ENCODE measurements at places on chromosomes 6 and 20.

DNA sequence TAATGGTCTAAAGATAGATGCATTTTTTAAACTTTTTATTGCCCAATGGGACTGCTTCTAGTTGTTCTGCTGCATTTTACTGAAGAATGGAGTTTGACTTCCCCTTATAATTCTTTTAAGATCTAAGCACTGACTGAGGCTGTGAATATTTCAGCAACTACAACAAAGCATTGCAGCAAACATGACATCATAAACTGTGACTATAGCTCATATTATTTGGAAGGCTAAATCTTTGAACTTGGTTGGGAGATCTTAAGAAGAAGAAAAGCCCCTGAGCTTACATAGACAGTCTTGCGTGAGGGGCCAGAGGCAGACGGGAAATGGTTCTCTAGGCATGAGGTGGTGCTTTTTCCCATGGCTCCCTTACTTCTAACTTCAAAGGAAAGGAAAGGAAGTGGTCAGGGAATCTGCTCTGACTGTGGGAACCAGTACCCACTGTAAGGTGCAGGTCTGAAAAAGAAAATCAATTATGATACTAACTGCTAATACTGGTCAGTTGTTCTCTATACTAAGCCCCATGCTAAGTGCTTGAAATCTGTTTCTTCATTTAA lies 14.8 kb downstream of the HEY2 start:
- no peak for DNase-seq

DNA sequence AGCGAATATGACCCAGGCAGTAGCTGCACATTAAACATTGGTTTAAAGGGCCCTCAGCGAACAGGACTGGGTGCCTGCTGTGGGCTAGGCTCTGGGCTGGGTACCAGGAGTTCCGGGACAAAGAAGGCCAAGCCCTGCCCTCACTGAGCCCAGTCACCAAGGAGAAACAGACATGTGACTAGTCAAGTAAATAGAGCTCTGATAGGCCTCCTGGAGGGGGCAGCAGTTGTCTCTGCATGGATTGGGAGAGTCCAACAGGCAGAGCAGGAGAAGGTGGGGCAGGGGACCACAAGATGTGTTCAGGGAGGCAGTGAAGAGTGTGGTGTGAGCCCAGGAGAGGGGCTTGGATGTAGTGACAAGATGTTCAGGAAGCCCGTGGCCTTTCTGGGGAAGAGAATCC lies 3.1 kb downstream of the HM13 start:
- no peak for DNase-seq

- no peak for DNase-seq
Measured at GRCh38 chr6:32613475-32613874, 23.7 kb upstream of the HLA-DQA1 start.

- DNase-seq: no peak
Measured at GRCh38 chr20:23029324-23029723, 5.8 kb upstream of the SSTR4 start.

DNA sequence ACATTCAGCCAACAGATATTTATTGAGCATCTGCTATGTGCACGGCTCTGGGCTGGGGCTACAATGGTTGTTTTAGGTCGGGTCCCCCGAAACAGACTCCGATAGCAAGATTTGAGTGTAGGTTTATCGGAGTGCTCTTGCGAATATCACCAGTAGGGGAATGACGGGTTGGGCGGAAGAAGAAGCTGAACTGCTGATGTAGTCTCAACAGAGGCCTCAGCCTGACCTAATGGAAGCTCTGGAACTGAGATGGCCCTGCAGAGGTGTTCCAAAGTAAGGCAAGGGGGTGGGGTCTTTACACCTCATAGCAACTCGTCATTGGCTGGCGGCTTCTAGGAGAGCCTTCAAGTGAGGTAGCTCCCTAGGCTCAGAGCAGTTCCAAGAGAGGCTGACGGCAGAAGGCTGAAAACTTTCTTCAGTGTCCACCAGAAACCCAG lies 1.1 kb downstream of the L3MBTL1 start:
- DNase-seq: no peak

GRCh38 chr20:2279253-2279779 lies 16.5 kb upstream of the TGM3 start:
- DNase-seq: no peak

DNA sequence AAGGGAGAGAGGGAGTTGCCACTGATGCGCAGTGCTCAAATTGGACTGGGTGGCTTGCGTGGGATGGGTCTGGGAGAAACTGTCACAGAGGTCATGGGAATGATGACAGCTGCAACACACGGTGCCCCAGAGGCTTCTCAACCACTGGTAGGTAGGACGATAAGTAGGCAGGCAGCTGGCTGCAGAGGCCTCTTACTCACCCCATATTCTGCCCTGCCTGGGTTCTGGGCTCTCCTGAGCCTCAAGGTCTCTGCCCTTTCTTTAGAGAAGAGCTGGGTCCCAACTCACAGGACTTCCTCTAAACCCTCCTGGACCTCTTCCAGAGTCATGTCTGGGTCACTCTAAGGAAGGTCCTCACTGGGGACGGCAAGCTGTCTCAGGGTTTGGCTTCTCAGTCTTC lies 37.2 kb upstream of the RNF24 start:
- peak; percentile 20 for DNase-seq

DNA sequence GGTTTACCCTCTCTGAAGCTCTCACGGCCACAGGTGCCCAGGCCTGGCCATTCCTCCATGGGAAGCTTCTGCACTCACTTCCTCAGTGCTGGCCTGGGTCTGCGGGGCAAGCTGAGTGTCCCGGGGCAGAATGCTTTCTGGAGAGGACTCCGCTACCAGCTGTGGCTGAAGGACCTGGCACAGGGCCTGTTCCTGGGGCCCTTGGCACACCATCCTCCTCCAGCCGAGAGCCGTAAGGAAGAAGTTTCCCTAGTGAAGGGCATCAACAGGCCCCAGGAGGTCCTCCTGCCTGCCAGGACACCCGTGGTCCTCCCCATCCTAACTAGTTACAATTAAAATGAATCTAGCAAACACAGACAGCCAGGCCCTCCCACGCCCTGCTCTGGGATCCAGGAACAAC lies 14.0 kb upstream of the KCNK15 start:
- DNase-seq: no peak

GRCh38 chr20:62655282-62656196 lies 13.2 kb downstream of the SLCO4A1 start:
- DNase-seq: no peak

GRCh38 chr6:165383323-165383722 lies 73.9 kb upstream of the C6orf118 start:
- no peak for DNase-seq

- no peak for DNase-seq
Measured at GRCh38 chr6:72972579-72972978, 252.7 kb downstream of the KHDC1L start.

DNA sequence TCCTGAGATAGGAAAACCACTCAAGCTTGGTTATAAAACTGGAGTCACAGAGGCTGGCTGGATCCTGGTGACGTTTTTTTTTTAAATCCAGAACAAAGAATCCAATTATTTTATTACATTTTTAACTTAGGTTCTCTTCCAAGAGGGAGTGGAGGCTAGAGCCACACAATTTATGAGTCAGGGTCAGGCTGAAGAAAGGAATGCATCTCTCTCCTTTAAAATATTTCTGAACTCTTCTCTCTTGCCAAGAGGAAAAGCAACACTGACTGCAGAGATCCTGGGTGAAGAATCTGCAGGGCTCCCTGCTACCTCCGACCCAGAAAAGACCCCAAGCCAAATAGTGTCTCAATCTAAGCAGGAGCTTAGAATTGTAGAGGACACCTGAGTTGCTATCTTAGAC lies 88.5 kb upstream of the SSTR4 start:
- no peak for DNase-seq

- DNase-seq: no peak
Measured at GRCh38 chr6:11201015-11201414, 31.5 kb downstream of the NEDD9 start.

DNA sequence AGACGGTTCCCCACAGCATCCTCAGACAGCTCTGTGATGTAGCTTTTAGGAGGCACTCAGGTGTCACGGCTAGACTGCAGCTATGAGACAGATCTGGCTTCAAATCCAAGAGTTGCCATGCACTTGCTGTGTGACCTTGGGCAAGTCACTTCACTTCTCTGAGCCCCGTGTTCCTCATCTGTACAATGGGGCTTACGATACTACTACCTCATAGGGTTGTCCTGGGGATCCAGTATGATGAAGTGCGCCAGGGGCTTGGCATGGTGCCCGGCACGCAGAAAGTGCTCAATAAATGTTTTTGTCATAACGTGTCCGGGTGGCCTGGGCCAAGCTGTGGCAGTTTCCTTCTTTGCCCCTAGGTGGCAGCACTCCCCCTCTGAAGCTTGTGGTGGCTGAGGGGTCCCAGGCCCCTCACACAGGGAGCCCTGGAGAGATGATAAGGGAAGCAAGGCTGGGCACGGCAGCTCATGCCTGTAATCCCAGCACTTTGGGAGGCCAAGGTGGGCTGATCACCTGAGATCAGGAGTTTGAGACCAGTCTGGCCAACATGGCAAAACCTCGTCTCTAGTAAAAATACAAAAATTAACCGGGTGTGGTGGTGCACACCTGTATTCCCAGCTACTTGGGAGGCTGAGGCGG lies 19.1 kb upstream of the CHMP4B start:
- no peak for DNase-seq

DNA sequence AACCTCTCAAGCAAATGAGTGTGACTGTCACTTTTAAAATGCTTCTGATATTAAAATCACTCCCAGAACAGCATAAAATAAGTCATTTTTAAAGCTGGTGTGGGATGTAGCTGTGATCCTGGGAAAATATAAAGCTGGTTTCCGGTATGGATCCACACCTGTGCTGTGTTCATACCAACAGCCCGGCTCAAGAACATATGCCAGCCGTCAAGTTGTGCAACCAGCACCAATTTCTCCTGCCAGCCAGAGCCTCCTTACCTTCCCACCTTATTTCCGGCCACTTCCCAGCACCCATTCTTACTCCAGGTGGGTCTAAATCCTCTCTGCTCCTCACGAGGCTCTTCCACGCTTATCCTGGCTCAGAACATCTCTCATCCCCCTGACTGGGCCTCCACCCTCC lies 50.9 kb upstream of the RPS6KA2 start:
- DNase-seq: no peak

DNA sequence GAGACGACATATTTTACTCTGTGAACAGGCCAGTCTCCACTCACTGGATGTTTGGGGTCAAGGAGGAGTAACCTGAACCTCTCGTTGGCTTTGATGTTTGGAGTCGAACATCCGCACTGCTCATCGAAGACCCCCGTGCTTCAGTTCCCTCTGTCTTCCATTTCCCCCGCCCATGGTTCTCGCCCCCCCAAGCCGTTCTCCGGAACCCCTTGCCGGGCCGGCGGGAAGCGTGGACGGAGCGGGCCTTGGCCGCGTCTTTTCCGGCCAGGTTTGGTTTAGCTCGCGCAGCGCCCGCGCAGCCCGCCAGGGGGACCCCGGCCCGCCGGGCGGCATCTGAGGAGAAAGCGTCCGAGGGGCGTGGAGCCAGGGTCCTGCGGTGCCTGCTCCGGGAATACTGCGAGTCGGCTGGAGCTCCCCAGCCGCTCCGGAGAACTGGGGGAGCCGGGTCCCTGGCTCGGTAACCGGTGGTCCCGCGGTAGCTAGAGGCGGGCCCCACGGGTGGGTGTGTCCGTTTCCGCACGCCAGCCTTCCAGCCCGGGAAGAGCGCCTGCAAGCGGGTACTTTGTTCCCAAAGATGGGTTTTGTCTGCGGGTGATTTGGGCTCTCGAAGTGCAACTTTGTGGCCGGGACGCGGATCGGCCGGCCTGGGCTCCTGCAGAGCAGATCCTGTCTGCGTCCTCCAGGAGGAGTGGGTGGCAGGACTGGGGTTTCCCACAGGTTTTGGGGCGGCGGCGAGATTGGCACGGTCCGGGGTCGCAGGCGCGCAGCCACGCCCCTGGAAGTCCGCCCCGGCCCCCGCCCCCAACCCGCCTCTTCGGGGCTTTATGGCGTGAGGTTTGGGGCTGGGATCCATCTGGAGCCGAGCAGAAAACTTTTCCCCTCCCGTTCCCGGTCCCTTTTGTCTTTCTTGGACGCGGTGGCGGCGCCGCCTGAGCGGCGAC lies at the start of gene TMEM200A:
TMEM200A (plus strand) TSS at position 852 of the 941 bp plus-strand sequence. CDS start 74,406 bp downstream, outside the sequence.
- DNase-seq: peak; percentile 88

DNA sequence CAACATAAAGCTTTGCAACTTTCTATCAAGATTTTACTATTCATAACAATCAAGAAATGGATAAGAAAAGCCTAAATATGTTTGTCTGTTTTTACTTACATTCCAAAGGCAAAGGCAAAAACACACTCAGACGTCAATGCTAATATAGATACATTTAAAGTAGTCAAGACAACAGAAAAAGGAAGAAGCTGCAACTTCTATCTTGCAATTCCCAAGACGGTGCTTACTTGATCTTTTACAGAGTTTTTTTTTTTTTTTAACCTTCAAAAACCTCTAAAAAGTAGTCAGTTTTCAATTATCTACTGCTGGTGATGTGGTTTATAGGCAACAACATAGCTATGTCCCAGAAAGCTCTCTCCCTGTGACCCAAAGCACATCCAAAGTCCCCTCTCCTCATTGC lies 58.1 kb downstream of the EPB41L2 start:
- DNase-seq: no peak

DNA sequence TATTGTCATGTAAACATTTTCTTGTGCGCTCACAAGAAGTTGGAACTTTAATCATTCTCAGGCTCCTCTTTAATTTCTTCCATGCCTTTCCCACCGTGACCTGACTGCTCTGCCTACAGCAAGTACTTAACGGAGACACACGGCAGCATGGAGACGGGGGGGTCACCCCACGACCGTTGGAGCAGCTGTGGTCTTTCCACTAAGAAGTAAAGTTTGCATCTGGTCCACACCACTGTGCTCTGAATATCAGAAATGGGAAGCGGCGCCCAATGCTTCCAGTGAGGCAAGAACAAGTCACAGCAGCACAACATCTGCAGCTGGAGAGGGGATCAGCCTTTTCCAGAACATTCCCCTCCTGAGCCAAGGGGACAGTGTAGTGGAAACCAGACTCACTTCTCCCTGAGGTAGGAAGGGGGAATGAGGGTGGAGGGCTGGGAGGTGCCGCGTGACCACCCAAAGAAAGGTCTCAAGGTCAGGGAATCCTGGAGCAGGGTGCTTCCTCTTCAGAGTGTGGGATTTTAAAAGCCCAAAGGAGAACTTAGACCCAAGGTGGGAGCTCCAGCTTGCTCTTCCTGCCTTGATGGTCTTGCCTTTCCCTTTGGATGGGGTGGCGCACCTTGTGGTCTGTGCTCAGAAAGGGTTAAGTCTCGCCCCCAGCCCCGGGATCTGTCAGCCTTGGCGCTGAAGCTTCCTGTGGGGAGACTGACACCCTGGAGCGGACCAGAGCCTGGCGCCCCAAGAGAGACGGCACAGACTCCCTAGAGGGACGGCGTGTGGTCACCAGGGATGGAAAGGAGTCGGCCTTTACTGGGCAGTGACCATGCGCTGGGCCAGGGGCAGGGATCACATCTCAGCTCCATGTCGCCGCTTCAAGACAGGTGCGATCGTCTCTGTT lies 25.6 kb upstream of the SMOC2 start:
- peak; percentile 59 for DNase-seq

Data from right forelimb (tissue), 1 donor.